Urinary bladder (tissue), 4 donors: ENCODE measurements at places on chromosomes 7 and 10. TPM values are rescaled to one million over a fixed set of nuclear protein-coding genes. Genes with fewer than 3 reads are reported as not detected.

Gene RELN
- total RNA-seq: 26.3 TPM

Gene GHRHR
- not detected for total RNA-seq

Gene ANKRD30A
- not detected for total RNA-seq

Gene TBATA
- not detected for total RNA-seq

Gene CELF2
- total RNA-seq: 52.7 TPM

Gene NME8
- not detected for total RNA-seq

Gene ZNF775
- total RNA-seq: 5.1 TPM

Gene FAM24B
- 2.4 TPM for total RNA-seq

Gene WDR37
- 12.2 TPM for total RNA-seq

Gene MRLN
- total RNA-seq: 5.7 TPM

Gene MCM10
- total RNA-seq: 4.5 TPM

Gene EGFR
- total RNA-seq: 28.2 TPM

Gene VIPR2
- 2.0 TPM for total RNA-seq

Gene COL1A2
- 11,897 TPM for total RNA-seq

Gene CFTR
- 2.0 TPM for total RNA-seq

Gene GNGT1
- total RNA-seq: 0.95 TPM

Gene TBX20
- total RNA-seq: 14.0 TPM

Gene GLCCI1
- 33.4 TPM for total RNA-seq

Gene BMPER
- 18.9 TPM for total RNA-seq

Gene CALML5
- not detected for total RNA-seq

Gene LIPF
- total RNA-seq: not detected

Gene KIAA1549
- 4.6 TPM for total RNA-seq

Gene EGR2
- 2.3 TPM for total RNA-seq

Gene HOXA9
- 19.8 TPM for total RNA-seq
